Panc1 (cell line): ENCODE measurements at places on chromosomes 4 and X. TPM values are rescaled to one million over a fixed set of nuclear protein-coding genes. Genes with fewer than 3 reads are reported as not detected.

GRCh38 chrX:108224727-108225621, 133.4 kb downstream of the ATG4A start:
- DNase-seq: no peak

DNA sequence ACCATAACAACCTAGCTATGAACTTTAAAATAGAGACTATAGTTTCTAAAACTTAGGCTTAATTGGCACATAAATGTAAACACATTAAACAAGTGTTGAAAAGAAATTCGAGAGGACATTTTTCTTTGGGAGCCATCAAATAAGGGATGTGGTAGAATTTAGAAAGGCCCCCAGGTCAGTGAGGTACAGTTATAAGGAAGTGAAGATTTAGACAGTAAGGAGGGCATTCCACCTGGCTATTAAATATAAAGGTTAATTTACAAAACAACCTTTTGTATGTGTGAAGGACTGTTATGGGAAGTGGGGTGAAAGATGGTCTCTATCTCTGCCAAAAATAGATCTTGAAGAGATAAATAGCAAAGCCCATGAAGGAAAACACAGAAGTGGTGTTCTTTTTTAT, 83.9 kb downstream of the AFF1 start:
- no peak for DNase-seq

DNA sequence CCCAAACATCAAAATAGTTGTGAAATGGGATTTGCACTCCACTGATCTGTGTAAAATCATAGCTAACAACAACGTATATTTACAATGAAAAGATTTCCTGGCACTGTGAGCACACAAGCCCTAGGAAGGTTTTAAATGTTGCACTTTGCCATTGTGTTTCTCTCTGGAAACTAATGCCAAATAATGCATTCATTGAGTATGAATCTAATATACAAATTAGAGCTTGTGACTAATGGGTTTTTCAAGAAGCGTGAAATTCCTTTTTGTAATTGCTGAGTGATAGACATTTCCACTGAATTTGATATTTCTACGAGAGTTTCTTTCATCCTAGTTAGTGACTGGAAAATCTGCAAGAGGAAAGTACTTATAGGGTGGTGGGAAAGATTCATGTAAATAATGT, 135.9 kb downstream of the COL25A1 start:
- DNase-seq: no peak

GRCh38 chr4:169540774-169541173, 71.6 kb downstream of the NEK1 start:
- no peak for DNase-seq

The TBC1D8B gene
- 8.9 TPM for total RNA-seq
